ENCODE measurements at places on chromosomes 6 and 20.

- DNase-seq: no peak
Measured at GRCh38 chr6:154096316-154096715, 57.3 kb downstream of the OPRM1 start.

GRCh38 chr6:341914-342831 is 49.4 kb upstream of the IRF4 start:
- no peak for DNase-seq

DNA sequence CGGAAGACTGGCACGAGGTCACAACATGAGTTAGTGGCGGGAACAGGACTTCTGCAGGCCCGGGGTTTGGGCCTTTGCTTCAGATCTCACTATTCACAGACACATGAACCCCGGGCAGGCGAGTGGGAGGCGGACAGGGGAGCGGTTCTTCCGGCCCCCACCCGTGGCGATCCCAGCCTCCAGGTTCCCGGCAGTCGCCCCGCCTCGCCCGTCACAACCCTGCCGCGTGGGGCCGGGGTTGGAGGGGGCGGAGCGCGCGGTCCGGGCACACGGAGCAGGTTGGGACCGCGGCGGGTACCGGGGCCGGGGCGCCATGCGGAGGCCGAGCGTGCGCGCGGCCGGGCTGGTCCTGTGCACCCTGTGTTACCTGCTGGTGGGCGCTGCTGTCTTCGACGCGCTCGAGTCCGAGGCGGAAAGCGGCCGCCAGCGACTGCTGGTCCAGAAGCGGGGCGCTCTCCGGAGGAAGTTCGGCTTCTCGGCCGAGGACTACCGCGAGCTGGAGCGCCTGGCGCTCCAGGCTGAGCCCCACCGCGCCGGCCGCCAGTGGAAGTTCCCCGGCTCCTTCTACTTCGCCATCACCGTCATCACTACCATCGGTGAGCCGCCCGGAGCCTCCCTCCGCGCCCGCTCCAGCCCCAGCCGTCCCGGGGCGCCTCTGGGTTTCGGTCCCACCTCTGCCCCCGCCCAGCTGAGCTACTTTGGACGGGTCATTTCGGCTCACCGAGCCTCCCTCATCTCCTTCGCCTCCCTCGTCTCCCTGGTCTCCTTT is at the start of gene KCNK15:
TSS of gene KCNK15 (plus strand) at position 268 of the 769 bp plus-strand sequence. CDS start at position 314, 46 bp downstream.
- peak; percentile 33 for DNase-seq

GRCh38 chr6:82775981-82776380 is 289.7 kb downstream of the UBE3D start:
- DNase-seq: no peak

DNA sequence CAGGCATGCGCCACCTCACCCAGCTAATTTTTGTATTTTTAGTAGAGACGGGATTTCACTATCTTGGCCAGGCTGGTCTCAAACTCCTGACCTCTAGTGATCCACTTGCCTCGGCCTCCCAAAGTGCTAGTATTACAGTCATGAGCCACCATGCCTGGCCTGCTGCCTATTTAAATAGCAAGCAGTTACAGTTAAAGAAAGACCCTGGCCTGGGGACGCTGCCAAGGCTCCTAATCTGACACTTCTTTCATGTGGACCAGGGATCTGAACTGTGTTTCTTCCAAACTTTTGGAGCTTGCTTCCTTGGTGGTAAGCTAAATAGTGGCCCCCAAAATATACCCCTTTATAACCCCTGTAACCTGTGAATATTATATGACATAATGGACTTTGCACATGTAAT is 15.3 kb downstream of the PPARD start:
- no peak for DNase-seq

- DNase-seq: no peak
Measured at GRCh38 chr6:138690975-138691594, 82.5 kb upstream of the CCDC28A start.

DNA sequence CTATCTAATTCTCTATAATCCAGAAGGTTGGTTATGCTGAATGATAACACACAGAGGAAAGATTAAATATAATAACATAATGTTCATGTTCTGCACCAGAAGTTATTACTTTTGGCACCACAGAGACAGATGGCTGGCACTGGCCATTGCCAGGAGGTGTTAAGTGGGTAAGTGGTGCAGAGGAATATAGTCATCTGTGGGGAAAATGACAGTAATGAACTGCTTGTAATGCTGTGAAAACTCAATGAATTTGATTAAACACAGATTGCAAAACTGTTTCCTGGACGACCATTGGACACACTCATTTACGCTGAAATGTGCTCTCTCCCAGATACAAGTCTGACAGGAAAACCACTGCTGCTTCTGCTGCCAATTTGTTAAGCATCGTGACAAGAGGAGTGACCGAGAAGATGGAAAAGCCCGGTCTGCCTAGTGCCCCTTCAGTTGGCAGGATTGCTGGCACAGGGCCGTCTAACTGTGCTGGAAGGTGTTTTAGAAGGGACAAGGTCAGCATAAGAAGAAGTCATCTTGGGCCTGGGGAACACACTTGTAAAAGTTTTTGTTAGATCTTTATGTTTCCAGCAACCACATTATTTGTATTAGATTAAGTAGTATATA is 567.4 kb downstream of the CBLN4 start:
- DNase-seq: no peak

DNA sequence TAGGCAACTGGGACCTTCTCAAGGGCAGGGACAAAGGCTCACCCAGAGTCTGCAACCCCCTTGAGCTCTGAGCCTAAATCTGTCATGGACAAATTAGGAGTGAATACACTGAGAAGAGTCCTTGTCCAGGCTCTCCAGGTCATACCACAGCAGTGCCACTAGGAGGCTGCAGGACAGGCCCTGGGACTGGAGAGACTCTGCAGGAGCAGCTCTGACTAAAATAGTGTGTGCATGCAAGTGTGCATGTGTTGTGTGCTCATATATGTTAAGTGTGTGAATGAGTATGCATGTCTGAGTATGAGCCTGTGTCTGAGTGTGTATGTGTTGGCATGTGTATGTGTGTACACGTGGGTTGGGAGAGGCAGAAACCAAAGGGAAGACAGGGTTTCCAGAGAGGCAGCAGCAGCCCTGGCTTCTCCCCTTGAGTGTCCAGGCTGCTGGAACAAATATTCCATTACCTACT is 27.1 kb downstream of the MRPL14 start:
- DNase-seq: no peak

DNA sequence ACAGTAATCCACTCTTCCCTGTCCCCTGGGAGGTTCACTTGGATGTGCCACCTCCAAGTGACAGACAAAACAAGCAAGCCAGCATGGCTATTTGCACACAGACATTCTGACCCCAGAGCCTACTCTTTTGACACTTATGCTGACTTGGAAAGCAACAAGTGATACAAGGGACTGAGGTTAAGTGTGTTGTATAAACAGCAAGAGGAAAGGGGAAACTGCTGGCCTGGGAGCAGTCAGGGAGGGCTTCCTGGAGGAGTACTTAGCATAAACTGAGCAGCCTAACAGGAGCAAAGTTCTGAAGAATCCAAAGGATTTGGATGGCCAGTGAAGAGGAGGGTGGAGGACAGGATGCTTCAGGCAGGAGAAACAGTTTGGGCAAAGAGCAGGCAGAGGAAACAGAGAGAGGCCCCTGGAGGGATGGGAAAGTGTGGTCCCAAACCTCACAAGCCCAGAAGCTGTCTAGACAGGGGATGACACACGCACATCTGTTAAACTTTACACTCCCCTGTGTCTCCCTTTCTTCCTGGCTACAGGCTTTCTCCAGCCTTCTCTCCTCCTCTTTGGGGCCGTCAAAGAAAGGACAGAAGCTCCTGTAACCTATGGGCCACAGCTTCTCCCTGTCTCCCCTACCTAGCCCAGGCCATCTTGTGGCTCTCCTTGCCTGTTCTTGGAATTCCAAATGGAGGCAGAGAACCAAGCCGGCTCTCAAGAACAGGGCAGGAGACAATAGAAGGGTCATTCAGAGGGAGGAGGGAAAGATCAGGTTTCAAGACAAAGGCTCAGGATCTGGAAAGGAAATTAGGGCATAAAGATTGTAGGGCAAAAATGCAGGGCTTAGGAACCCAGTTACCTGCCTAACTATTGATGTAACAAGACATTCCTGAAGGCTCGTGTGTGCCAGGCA is 19.3 kb downstream of the SULF2 start:
- no peak for DNase-seq

- no peak for DNase-seq
Measured at GRCh38 chr6:12335131-12335527, 45.0 kb downstream of the EDN1 start.

DNA sequence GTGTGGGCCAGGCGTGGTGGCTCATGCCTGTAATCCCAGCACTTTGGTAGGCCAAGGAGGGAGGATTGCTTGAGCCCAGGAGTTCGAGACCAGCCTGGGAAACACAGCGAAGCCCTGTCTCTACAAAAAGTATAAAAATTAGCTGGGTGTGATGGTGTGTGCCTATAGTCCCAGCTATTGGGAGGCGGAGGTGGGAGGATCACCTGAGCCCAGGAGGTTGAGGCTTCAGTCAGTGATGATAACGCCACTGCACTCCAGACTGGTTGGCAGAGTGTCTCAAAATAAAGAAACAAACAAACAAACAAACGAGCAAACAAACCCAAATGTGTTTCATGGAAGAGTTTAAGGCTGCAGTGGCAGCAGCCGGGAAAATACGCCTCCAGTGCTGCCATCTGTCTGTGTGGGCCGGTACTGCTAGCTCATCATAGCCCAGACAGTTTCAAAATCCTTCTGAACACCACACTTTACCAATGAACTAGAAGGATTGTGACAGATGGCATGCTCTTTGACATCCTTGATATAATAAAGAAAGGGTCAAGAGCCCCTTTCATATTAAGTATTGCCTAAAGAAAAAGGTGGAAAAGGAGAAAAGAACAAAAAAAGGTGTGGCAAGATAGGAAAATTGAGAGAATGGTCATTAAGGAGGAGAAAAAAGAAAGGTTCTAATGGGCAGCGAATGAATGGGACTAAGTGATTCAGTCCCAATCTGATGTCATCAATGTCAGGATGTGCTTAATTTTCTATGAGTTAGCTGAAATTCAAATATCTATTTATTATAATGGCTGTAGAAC is 298.6 kb downstream of the SYNE1 start:
- DNase-seq: peak; percentile 13

DNA sequence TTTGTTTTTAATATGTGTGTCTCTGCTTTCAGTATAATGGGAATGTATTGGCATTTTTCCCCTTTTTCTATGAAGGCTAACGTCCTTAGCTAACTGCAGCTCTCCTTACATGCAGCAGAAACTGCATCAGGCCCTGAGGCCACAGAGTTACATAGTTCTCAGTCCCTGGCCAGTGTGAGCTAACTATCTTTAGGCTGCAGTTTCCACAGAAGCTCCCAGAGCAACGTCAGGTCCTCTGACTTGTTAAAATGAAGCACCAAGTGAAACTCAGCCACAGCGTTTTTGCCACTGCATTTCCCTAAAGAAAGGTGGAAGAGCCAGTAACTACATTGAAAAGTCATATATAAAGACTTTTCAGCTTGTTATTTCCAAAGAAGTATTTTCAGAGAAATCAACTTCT is 244.7 kb downstream of the CBLN4 start:
- DNase-seq: no peak

GRCh38 chr6:40586369-40587201 is 579 bp downstream of the LRFN2 start:
- DNase-seq: no peak

DNA sequence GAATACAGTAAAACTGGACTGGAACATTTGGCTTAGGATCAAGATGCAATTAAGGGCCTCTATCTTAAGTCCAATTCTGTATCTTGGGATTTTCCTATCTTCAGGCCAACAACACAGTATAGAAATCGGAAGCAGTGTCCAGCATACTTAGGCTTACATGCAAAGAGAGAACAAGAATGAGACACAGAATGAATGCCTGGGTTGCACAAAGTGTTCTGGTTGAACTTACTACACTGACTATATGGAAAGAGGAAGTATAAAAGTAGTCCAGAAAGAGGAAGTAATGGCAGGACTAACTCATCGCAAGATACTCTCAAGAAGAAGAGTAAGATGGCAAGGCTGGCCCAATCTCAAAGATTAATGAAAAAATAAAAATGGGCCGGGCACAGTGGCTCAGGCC is 87.6 kb downstream of the BTBD9 start:
- no peak for DNase-seq

GRCh38 chr6:99822741-99823512 is 171.1 kb downstream of the MCHR2 start:
- no peak for DNase-seq

- no peak for DNase-seq
Measured at GRCh38 chr6:170139531-170139930, 151.3 kb downstream of the DLL1 start.

DNA sequence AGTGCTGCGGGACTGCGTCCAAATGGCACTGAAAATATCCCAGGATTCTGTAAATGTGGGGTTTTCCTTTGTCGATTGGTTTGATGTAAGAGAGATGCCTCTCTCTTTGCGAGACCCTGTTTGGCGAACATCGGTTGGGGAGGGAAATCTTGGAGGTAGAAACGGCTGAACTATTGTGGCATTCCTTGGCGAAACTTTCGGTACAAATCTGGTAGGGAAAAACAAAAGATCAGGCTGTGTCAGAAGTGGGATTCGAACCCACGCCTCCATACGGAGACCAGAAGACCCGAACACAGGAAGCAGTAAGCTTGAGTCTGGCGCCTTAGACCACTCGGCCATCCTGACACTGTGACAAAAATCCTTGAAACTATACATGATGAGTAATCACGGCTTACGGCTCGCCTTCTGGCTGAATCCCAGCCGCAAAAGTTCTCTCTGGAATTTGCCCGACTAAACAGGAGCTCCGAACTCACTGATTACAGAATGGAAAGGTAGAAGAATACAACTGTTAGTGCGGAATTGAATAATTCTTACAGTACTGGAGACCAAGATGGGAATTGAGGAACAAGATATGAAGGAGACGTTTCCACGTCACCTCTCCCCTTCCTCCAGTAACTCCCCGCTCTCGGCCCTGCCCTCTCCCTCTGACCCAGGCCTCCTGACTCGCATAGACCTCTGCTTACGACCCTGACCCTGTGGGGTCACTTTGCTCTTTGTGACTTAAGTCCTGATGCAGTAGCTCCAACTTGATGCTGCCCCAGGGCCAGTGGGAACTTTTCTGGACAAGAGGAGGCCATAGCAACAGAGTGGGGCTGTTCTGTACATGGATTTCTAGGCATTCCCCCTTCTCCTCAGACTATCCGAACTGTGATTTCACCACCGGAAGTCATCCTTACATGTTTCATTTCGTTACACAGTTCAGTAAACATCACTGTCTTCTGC is 132.8 kb upstream of the ZNF184 start:
- no peak for DNase-seq

GRCh38 chr6:50270415-50270814 is 220.7 kb upstream of the DEFB112 start:
- no peak for DNase-seq
